ENCODE measurements at places on chromosomes 1 and 21.

- no peak for DNase-seq
Observed at GRCh38 chr1:24544239-24544638, 11.6 kb upstream of the NCMAP start.

GRCh38 chr1:3497521-3497920, 43.1 kb downstream of the ARHGEF16 start:
- no peak for DNase-seq

DNA sequence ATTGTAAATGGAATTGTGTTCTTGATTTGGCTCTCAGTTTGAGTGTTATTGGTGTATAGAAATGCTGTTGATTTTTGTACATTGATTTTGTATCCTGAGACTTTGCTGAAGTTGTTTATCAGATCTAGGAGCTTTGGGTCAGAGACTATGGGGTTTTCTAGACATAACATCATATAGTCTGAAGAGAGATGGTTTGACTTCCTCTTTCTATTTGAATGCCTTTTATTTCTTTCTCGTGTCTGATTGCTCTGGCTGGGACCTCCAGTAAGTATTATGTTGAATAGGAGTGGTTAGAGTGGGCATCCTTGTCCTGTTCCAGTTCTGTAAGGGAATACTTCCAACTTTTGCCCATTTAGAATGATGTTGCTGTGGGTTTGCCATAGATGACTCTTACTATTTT, 39.1 kb upstream of the ANGPTL1 start:
- no peak for DNase-seq

DNA sequence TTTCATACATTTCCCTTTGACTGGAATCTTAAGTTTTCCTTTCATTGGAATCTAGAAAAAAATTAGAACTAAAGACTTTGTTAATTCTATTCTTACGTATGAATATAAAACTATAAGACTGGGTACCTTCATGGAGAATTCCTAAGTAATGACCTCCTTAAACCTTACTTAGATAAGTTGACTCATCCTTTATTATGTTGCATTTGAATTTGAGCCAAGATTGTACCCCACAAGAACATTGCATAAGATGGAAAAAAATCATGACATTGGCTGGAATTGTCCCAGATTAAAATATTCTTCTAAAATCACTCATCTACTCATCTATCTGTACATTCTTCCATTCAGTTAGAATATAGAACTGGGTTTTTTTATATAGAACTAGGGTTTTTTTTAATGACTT, 137.4 kb downstream of the C1orf21 start:
- no peak for DNase-seq

DNA sequence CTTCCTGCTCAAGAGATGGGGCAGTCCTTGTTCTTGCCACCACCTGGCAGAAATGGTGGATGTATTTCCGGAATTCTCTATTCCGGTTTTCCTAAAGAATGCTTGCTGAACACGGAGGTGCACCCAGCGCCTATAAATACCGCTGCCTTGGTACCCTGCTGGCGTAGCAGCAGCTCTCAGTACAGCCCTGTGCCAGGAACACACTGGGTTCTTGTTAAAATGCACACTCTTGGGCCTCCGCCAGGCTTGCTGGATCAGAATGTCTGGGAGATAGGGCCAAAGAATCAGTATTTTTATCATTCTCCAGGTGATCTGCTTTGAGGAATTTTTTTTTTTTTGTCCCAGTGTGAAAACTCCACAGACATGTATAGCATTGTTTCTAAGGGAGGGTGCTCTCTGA, 54.2 kb downstream of the IGSF5 start:
- DNase-seq = peak; percentile 94

- no peak for DNase-seq
Observed at GRCh38 chr1:98130408-98130807, 209.6 kb upstream of the DPYD start.

GRCh38 chr1:231040800-231041718, 1.0 kb upstream of the FAM89A start:
- no peak for DNase-seq

DNA sequence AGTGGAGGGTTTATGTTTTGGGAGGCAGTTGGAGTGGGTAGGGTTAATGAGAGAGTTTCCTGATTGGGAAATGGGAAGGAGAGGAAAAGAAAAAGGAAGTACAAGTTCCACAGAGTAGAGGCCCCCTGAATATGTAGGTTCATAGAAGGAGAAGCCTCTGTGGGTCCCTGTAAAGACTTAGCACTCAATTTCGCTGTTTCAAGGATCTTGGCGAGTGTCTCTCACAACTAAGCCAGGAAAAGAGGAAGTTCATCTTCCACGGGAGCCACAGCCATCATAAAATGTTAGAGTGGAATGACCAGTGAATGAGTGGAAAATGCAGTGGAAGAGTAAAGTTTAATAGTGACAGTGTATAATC, 17.4 kb upstream of the DPYD start:
- no peak for DNase-seq

- DNase-seq = no peak
Observed at GRCh38 chr1:209030454-209031167, 552.9 kb upstream of the CAMK1G start.

GRCh38 chr1:227792216-227793078, 23.0 kb upstream of the PRSS38 start:
- no peak for DNase-seq

GRCh38 chr1:19377812-19378718, 65.9 kb downstream of the SLC66A1 start:
- no peak for DNase-seq

DNA sequence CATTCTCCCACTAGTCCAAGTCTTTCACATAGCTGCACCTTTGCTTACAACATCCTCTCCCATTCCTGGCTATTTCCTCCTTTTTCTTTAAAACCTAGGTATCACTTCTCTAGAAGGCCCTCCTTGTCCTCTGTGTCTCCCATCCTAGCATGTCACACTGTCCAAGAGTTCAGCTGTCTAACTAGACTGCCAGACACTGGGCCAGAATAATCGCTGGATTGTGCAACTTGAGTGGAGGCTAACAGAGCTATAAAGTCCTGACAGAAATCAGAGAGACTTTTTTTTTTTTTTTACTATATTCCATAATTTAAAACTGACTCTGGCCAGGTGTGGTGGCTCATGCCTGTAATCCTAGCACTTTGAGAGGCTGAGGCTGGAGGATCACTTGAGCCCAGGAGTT, 4.2 kb upstream of the ANGPTL7 start:
- DNase-seq = no peak

GRCh38 chr1:47474278-47475193, 36.7 kb downstream of the FOXD2 start:
- DNase-seq = no peak

DNA sequence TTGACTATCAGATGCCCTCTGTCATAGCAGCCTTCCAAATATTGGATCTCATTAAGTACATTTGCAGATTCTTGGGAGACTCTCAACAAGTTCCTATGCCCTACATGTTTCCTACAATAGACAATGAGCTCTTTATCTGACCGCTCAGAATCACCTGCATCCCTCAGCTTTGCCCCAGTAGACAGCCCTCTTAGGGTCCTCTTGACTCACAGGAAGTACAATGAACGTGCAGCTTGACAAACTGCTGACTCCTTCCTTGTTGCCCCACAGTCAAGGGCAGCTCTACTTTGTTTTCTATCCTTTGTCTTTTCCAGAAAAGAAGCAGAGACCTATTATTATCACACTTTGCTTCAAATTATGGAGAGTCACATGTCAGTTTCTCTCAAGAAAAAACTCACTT, 27.6 kb downstream of the SLC44A5 start:
- no peak for DNase-seq

DNA sequence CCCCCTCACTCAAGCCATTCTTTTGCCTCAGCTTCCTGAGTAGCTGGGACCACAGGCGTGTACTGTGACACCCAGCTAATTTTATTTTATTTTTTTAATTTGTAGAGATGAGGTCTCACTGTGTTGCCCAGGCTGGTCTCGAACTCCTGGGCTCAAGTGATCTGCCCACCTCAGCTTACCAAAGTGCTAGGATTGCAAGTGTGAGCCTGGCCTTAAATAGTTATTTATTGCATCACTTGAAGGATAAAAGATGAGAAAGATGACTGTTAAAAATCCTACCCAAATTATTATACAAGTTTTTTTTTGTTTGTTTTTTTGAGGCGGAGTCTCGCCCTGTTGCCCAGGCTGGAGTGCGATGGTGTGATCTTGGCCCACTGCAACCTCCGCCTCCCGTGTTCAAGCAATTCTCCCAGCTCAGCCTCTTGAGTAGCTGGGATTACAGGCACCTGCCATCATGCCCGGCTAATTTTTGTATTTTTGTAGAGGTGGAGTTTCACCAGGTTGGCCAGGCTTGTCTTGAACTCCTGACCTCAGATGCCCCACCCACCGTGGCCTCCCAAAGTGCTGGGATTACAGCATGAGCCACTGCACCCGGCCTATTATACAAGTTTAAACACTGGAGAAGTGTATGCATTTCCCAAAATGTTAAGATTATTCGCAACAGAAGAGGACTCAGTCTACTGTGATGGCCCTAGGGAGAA, 2.3 kb downstream of the UTP11 start:
- no peak for DNase-seq

DNA sequence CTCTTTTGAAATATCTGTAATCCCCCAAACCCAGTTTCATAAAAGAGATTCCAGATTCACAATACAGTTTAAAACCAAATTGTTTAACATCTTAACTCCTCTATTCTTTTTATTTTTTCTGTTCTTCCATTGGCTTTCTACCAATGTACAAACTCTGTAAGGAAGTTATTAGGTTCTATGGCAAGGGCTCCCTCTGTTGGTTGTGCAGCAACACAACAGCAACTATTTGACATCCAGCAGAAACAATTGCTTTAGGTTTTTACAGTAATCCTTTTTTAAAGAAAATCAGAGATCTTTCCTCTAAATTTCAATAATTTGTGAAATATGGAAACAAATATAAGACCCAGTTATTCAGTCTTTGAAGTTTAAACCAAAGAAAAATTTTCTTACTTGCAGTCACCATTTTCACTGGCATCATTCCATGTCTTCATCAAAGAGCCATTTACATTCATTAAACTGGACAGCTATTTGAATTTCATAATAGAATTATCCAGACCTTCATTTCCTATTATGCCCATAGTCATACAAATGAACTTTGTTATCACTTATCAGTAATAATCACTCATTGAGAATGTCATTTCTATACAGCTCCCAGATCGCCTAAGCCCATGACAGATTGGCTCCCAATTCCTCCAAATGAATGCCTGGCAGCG, 46.5 kb upstream of the RNF11 start:
- no peak for DNase-seq

DNA sequence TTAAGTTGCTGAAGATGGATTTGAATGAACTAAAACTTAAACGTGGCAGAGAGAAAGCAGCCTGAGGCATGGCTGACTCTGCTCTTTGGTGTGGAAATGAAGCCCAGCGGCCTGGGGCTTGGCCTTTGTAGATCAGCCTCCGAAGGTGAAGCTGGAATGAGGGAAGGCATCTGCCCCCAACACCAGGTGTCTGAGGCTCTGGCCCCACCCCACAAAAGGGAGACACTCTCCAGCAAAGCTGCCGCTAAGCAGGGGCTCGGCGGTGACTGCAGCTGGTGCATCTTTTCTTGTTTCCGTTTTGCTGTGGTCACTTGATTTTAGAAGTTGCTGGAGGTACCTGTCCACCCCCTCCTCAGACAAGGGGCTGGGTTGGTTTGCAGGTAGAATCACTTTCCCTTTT, 38.2 kb upstream of the NID1 start:
- no peak for DNase-seq

- DNase-seq = no peak
Observed at GRCh38 chr1:233112186-233113008, 162.0 kb downstream of the NTPCR start.

- DNase-seq = no peak
Observed at GRCh38 chr1:224879162-224879803, 50.2 kb upstream of the DNAH14 start.

DNA sequence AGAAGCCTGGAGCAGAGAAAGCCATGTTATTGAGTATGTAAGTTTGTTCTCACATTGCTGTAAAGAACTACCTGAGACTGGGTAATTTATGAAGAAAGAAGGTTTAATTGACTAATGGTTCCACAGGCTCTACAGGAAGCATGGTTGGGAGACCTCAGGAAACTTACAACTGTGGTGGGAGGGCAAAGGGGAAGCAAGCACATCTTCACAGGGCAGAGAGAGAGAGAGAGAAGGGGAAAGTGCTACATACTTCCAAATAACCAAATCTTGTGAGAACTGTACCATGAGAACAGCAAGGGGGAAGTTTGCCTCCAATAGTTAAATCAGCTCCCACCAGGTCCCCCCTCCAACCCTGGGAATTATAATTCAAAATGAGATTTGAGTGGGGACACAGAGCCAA, 302.7 kb downstream of the ST6GALNAC3 start:
- DNase-seq = no peak

DNA sequence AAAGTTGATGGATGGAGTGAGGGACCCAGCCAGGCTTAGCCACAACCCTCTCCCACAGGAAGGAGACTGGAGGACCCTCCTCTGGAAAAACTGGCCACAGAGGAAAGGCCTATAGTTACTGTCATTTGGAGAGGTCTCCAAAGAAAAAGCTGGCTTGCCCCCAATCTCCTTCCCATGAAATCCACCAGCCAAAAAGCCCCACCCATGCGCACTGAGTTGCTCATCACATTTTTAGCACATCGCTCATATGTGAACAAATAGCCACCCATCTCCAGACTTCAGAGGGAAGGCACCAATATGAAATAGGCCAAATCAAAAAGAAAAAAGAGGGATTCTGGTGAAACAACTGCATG, 36.9 kb upstream of the QSOX1 start:
- DNase-seq = no peak

GRCh38 chr1:17161926-17162800, 42.8 kb upstream of the PADI1 start:
- DNase-seq = no peak

DNA sequence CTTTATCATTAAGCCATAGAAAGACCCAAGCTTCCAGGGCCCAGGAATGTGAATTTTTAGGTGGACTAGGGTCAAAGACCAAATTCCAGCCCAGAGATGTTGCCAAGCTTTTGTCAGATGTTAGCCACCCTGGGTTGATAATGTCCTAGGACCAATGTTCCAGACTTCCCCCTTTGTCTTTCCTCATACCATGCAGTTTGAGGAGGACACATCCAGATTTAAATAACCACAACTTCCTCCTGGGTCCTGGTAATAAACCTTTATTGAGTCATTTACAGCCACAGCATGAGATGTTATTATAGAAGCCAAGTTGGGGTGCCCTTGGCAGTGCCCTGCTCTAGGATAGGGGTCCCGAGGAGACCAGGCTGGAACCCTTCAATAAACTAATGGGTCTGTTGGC, 5.9 kb downstream of the TNR start:
- DNase-seq = no peak

DNA sequence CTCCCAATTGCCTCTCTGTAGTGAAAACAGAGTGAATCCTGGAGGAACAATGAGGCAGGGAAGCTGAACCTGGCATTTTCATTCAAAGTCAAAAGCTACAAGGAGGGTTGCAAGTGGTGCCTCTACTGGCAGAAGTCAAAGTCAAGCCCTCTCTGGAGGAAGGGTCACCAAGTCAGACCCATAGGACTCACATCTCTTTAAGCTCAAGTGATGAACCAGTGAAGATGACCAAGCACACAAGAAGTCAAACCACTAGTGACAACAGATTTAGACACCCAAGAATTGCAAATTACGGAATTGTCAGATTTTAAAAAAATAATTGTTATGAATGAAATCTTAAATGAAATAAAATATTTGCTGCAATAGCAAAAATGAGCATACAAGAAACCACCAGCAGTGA, 81.1 kb upstream of the ATP1B1 start:
- no peak for DNase-seq

GRCh38 chr1:209769971-209770370, 14.1 kb downstream of the TRAF3IP3 start:
- DNase-seq = no peak

Data from posterior cingulate gyrus (tissue), 11 donors.